Hair follicular keratinocyte (primary cell): ENCODE measurements at places on chromosomes 3 and 15. TPM values are rescaled to one million over a fixed set of nuclear protein-coding genes. Genes with fewer than 3 reads are reported as not detected.

Gene GRK7
- not detected in 2 replicates for total RNA-seq

Gene TNFAIP8L3
- 1.1 and 1.3 TPM in 2 replicates for total RNA-seq

Gene TGM4
- total RNA-seq, result 0.08 and 0.16 TPM in 2 replicates

Gene ISLR
- total RNA-seq, result 0.08 and 0.23 TPM in 2 replicates

Gene CFAP100
- not detected in 2 replicates for total RNA-seq

Gene GALNT15
- total RNA-seq, result 0.57 TPM in 1 of 2 replicates, not detected in the other

Gene CADPS
- 0.27 TPM in 1 of 2 replicates, not detected in the other for total RNA-seq

Gene DNAJA4
- total RNA-seq, result 2.2 and 3.2 TPM in 2 replicates

Gene FBXW12
- total RNA-seq, result not detected in 2 replicates

Gene LYZL4
- total RNA-seq, result not detected in 2 replicates

Gene PODXL2
- total RNA-seq, result 2.4 and 5.5 TPM in 2 replicates

Gene APH1B
- 4.7 and 5.9 TPM in 2 replicates for total RNA-seq

Gene AADAC
- total RNA-seq, result not detected in 2 replicates

Gene PIGZ
- 1.1 and 2.1 TPM in 2 replicates for total RNA-seq

Gene TTLL13
- 0.08 and 0.11 TPM in 2 replicates for total RNA-seq

Gene PLSCR2
- not detected in 2 replicates for total RNA-seq

Gene INKA1
- 26.6 and 28.2 TPM in 2 replicates for total RNA-seq

Gene LSAMP
- total RNA-seq, result 0.08 TPM in 1 of 2 replicates, not detected in the other

Gene GPR15
- total RNA-seq, result not detected in 2 replicates

Gene CTXN2
- not detected in 2 replicates for total RNA-seq

Gene ADAMTS17
- 0.15 and 0.86 TPM in 2 replicates for total RNA-seq

Gene OR5K2
- not detected in 2 replicates for total RNA-seq

Gene DET1
- total RNA-seq, result 0.72 and 2.2 TPM in 2 replicates

Gene SLC27A2
- total RNA-seq, result not detected in 2 replicates

Gene CHDH
- 0.04 and 0.08 TPM in 2 replicates for total RNA-seq

Gene FSIP1
- total RNA-seq, result 0.76 and 2.0 TPM in 2 replicates

Gene RAB6B
- total RNA-seq, result 0.15 and 0.23 TPM in 2 replicates

Gene TSC22D2
- 4.9 and 8.0 TPM in 2 replicates for total RNA-seq

Gene SIDT1
- total RNA-seq, result under 0.01 and 0.04 TPM in 2 replicates

Gene ARGFX
- total RNA-seq, result not detected in 2 replicates

Gene HHATL
- not detected in 2 replicates for total RNA-seq

Gene PPP1R14D
- total RNA-seq, result not detected in 2 replicates

Gene ARRDC4
- 8.0 and 19.6 TPM in 2 replicates for total RNA-seq

Gene AQP9
- 0.08 TPM in 2 replicates for total RNA-seq

Gene SPATA12
- not detected in 2 replicates for total RNA-seq

Gene OSTN
- total RNA-seq, result not detected in 2 replicates

Gene PRICKLE2
- 7.5 and 8.4 TPM in 2 replicates for total RNA-seq

Gene MEGF11
- not detected in 2 replicates for total RNA-seq

Gene CFAP91
- not detected in 2 replicates for total RNA-seq

Gene LRRIQ4
- not detected in 2 replicates for total RNA-seq

Gene CLSTN2
- 0.53 TPM in 1 of 2 replicates, not detected in the other for total RNA-seq

Gene CILP
- not detected in 2 replicates for total RNA-seq

Gene OPA1
- 35.4 and 36.6 TPM in 2 replicates for total RNA-seq

Gene PRRT3
- total RNA-seq, result 0.80 and 1.1 TPM in 2 replicates

Gene IGSF10
- total RNA-seq, result not detected in 2 replicates

Gene TMEM158
- 3.0 and 4.3 TPM in 2 replicates for total RNA-seq

Gene EEF1AKMT4
- 12.5 and 18.3 TPM in 2 replicates for total RNA-seq

Gene ESYT3
- total RNA-seq, result 0.65 and 1.5 TPM in 2 replicates

Gene GOLGA8O
- total RNA-seq, result 0.61 TPM in 1 of 2 replicates, not detected in the other

Gene GOLGA8G
- total RNA-seq, result not detected in 2 replicates

Gene CD200R1
- 1.2 TPM in 1 of 2 replicates, not detected in the other for total RNA-seq

Gene DPPA2
- not detected in 2 replicates for total RNA-seq

Gene MRAS
- total RNA-seq, result 2.6 and 6.2 TPM in 2 replicates

Gene SCG5
- total RNA-seq, result 14.8 and 60.0 TPM in 2 replicates

Gene CPLX3
- total RNA-seq, result not detected in 2 replicates

Gene GHRL
- not detected in 2 replicates for total RNA-seq

Gene CAPN3
- total RNA-seq, result 0.99 and 1.6 TPM in 2 replicates

Gene EFCC1
- not detected in 2 replicates for total RNA-seq

Gene USP50
- 0.55 TPM in 1 of 2 replicates, not detected in the other for total RNA-seq
